ENCODE measurements at places on chromosomes 16 and 17. TPM values are rescaled to one million over a fixed set of nuclear protein-coding genes. Genes with fewer than 3 reads are reported as not detected.

GRCh38 chr17:67021743-67022450 is 22.5 kb upstream of the CACNG1 start:
- H3K27me3 ChIP-seq, result peaks cover 2% of the 10 kb centered on the region
- H3K36me3 ChIP-seq, result no peaks in the 10 kb centered on the region
- no peak overlapping the region for H3K27ac ChIP-seq
- no peak for DNase-seq
- no peak overlapping the region for H3K4me3 ChIP-seq

DNA sequence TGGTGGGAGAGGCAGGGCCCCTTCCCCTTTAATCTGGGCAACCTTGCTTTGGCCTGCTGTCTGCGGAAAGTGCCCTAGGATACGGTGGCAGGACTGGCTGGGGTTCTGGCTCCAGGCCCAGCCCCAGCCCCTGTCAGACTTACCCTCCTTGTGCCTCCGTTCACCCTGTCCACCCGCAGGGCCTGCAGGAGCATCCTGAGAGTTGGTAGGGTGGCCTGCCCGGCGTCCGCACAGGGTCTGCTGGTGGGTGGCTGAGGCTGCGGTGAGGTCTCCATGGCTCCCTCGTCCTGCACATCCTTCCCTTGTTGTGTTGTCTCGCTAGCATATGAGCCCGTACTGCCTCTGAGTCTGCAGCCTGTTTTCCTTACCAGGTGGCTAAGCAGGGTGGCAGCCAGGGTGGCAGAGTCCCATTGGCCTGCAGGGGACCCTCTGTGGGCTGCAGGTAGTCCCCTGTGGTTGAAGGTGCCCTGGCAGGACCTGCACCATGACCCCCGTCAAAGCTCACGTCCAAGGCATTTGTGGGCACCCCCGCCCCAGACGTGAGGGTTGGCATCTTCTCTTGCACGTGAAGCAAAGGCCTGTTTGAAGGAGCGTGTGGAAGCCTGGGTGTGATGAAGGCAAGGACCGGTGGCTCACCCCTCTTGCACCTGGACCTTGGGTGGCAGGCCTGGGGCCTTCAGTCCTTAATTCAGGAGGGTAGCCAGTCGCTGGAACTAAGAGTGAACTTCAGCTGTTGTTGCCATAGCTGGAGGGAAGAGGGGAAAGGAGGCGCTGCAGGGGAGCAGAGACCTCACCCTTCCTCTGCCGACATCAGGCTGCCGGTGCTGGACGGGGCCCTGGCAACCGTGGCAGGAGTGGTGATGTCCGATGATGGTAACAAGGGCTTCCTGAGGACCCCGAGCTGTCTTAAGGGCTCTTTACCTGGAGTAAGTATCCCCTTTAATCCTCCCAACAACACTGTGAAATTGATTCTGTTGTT is 293.7 kb downstream of the SEC14L1 start:
- no peak for DNase-seq
- H3K27me3 ChIP-seq, result no peaks in the 10 kb centered on the region
- H3K4me1 ChIP-seq, result peaks cover 65% of the 10 kb centered on the region
- no peak overlapping the region for H3K4me3 ChIP-seq
- H3K36me3 ChIP-seq, result no peaks in the 10 kb centered on the region

GRCh38 chr16:67674851-67675578 is 8.4 kb downstream of the C16orf86 start:
- no peak for DNase-seq
- H3K4me1 ChIP-seq, result peaks cover 7% of the 10 kb centered on the region
- no peaks in the 10 kb centered on the region for H3K36me3 ChIP-seq
- H3K27me3 ChIP-seq, result no peaks in the 10 kb centered on the region
- no peak overlapping the region for H3K27ac ChIP-seq
- no peak overlapping the region for H3K4me3 ChIP-seq

- no peaks in the 10 kb centered on the region for H3K27me3 ChIP-seq
- peak; percentile 56 for DNase-seq
- peaks cover 72% of the 10 kb centered on the region for H3K4me1 ChIP-seq
- H3K36me3 ChIP-seq, result peaks cover 79% of the 10 kb centered on the region
These were observed 6.2 kb downstream of the COL1A1 start for GRCh38 chr17:50194934-50195865.

GRCh38 chr16:31135535-31136286 is at the start of gene PRSS8:
TSS of gene PRSS8 (minus strand) at chr16:31135727. CDS start at chr16:31135498, 229 bp downstream.
- H3K4me3 ChIP-seq, result no peak within 1 kb of the TSS
- DNase-seq, result no peak
- H3K27ac ChIP-seq, result no peak within 1 kb of the TSS
- peaks cover 25% of the 10 kb centered on the region for H3K4me1 ChIP-seq
- no peaks in the 10 kb centered on the region for H3K27me3 ChIP-seq

DNA sequence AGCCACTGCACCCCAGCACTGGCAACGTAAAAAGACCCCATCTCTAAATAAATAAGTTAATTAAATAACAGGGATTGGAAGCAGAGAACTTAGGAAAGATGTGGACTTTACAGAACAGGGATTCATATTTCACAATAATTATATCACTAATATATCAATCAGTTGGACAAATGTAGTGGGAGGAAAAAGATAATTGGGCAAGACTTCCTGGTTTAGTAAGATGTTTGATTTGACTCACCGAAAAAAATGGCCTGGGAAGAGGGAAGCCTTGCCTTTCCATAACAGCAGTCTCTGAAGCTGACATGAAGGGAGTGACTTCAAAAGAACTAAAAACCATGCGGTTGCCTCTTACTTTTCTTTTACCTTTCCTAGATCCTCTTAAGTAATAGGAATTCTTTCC is 15.2 kb upstream of the C17orf78 start:
- no peak overlapping the region for H3K27ac ChIP-seq
- peaks cover 17% of the 10 kb centered on the region for H3K4me1 ChIP-seq
- no peak overlapping the region for H3K4me3 ChIP-seq
- no peaks in the 10 kb centered on the region for H3K27me3 ChIP-seq
- no peak for DNase-seq

XPO6 gene
- total RNA-seq, result 135 TPM

GRCh38 chr17:34899643-34900291 is 61.5 kb downstream of the CCT6B start:
- no peaks in the 10 kb centered on the region for H3K4me1 ChIP-seq
- no peak for DNase-seq
- H3K27me3 ChIP-seq, result no peaks in the 10 kb centered on the region

KREMEN2 gene
- 7.5 TPM for total RNA-seq

MAF gene
- total RNA-seq, result 19.3 TPM

DNA sequence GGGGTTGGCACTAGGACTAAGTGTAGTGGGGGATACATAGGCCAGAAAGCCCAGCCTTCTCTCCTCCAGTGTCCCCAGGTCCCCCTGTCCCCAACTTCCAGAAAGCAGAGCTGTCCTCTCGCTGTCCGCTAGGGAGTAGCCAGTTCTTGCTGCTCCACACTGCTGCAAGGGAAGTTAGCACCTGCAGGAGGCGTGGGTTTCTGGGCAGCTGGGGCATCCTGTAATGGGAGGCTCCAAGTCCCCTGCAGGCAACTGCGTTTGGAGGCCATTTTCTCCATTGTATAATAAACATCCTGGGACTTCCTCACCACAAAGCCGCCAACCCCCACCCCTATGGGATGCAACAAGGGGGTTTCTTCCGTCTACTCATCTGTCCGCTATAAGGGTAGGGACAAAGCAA is 1.7 kb downstream of the RPRML start:
- peaks cover 12% of the 10 kb centered on the region for H3K4me1 ChIP-seq
- peak; percentile 11 for DNase-seq
- H3K36me3 ChIP-seq, result no peaks in the 10 kb centered on the region
- no peak overlapping the region for H3K4me3 ChIP-seq
- no peak overlapping the region for H3K27ac ChIP-seq
- peaks cover 45% of the 10 kb centered on the region for H3K27me3 ChIP-seq

PRSS33 gene
- total RNA-seq, result not detected

GRCh38 chr17:78264590-78264989 is 33.2 kb downstream of the TMEM235 start:
- H3K4me1 ChIP-seq, result peaks cover 8% of the 10 kb centered on the region
- no peak for DNase-seq
- H3K36me3 ChIP-seq, result no peaks in the 10 kb centered on the region
- peaks cover 6% of the 10 kb centered on the region for H3K27me3 ChIP-seq
- H3K27ac ChIP-seq, result no peak overlapping the region

GRCh38 chr16:3142327-3142726 is 7.5 kb downstream of the ZNF213 start:
- H3K36me3 ChIP-seq, result no peaks in the 10 kb centered on the region
- no peak for DNase-seq
- no peak overlapping the region for H3K4me3 ChIP-seq

DNA sequence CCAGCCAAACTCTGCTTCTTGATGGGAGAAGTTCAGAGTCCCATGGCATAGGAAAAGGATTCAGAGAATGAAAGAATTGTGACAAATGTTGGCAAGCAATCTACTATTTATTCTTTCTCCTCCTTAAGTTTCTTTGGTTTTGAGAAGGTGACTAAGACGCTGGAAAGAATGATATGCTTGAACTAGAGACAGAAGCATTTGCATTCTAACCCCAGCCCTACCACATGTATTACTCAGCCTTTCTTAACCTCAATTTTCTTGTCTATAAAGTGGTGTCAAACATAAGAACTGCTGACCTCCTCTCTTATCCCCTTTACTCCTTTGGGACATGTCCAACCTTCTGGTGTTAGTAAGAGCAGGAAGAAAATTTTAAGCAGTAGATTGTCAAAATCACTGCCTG is 124.7 kb downstream of the HS3ST2 start:
- no peaks in the 10 kb centered on the region for H3K4me1 ChIP-seq
- H3K27me3 ChIP-seq, result no peaks in the 10 kb centered on the region
- H3K36me3 ChIP-seq, result no peaks in the 10 kb centered on the region
- DNase-seq, result peak; percentile 4
- H3K27ac ChIP-seq, result no peak overlapping the region
- no peak overlapping the region for H3K4me3 ChIP-seq

GRCh38 chr17:68391561-68392268 is 65.6 kb downstream of the WIPI1 start:
- no peaks in the 10 kb centered on the region for H3K27me3 ChIP-seq
- DNase-seq, result no peak
- H3K27ac ChIP-seq, result no peak overlapping the region
- no peaks in the 10 kb centered on the region for H3K4me1 ChIP-seq

DNA sequence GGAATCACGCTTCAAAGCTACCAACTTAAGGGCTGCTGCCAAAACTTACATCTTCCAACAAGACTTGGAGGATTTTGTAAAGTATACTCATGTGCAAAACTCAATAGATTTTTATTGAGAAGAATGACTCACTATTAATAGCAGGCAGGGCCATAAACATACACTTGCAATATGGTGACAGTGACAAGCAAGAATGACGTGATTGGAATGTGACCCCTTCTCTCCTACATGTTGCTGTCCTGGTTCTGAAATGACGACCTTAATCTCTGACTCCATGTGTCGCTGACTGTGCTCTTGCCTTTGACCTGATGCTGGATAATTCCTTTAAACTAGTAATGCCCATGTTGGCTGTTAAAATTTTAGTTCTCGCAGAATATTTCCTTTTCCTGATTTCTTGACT is 174.5 kb downstream of the PARN start:
- no peaks in the 10 kb centered on the region for H3K27me3 ChIP-seq
- H3K27ac ChIP-seq, result no peak overlapping the region
- H3K4me3 ChIP-seq, result no peak overlapping the region
- H3K36me3 ChIP-seq, result no peaks in the 10 kb centered on the region
- DNase-seq, result peak; percentile 31

CCL2 gene
- total RNA-seq, result 44.1 TPM

DNA sequence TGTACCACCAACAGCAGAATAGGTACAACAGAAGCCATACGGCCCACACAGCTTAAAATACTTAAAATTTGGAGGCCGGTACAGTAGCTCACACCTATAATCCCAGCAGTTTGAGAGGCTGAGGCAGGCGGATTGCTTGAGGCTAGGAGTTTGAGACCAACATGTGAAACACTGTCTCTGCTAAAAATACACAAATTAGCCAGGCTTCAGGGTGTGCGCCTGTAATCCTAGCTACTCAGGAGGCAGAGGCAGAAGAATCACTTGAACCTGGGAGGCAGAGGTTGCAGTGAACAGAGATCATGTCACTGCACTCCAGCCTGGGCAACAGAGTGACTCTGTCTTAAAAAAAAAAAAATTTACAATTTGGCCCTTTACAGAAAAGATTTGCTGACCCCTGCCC is 17.0 kb downstream of the GFOD2 start:
- DNase-seq, result no peak
- no peak overlapping the region for H3K4me3 ChIP-seq
- H3K4me1 ChIP-seq, result no peaks in the 10 kb centered on the region
- no peaks in the 10 kb centered on the region for H3K36me3 ChIP-seq

PIK3R6 gene
- total RNA-seq, result not detected

CCL17 gene
- not detected for total RNA-seq

DNAI2 gene
- total RNA-seq, result not detected

MT1A gene
- not detected for total RNA-seq

DNA sequence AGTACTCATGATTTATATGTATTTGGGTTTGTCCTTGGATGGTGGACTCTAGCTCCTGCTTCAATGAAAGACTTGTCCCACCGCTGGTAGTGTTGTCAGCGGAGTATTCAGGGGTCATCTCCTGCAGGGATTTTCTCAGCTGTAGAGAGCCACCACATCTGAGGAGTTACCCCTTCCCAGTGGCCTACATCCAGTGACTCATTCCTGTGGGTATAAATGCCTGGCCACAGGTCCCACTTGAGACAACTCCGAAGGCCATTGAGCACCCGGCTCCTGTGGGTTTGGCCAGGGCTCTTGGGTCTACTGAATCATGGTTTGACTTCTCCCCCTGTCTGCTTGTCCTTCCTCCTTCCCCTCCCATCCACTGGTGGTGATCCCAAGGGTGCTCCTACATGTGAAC is 34.6 kb upstream of the WSB1 start:
- no peak overlapping the region for H3K4me3 ChIP-seq
- H3K4me1 ChIP-seq, result peaks cover 3% of the 10 kb centered on the region
- no peak overlapping the region for H3K27ac ChIP-seq
- peak; percentile 23 for DNase-seq
- no peaks in the 10 kb centered on the region for H3K27me3 ChIP-seq
- no peaks in the 10 kb centered on the region for H3K36me3 ChIP-seq
